Stimulated activated memory B cell treated with anti-CD40 and anti-IgM and Interleukin-4, amounts not matched to agents 10 μg/mL and 1 μg/mL and 100 μg/mL, for 72 hours (primary cell): ENCODE measurements at places on chromosomes 6 and 20.

- ATAC-seq, result no peak
Measured at GRCh38 chr6:10312445-10312844, 102.4 kb downstream of the TFAP2A start.

- ATAC-seq, result no peak
Measured at GRCh38 chr20:10671221-10671918, 2.4 kb downstream of the JAG1 start.

- ATAC-seq, result peak; percentile 61
Measured at GRCh38 chr20:46022411-46023147, 6.4 kb upstream of the SLC12A5 start.

DNA sequence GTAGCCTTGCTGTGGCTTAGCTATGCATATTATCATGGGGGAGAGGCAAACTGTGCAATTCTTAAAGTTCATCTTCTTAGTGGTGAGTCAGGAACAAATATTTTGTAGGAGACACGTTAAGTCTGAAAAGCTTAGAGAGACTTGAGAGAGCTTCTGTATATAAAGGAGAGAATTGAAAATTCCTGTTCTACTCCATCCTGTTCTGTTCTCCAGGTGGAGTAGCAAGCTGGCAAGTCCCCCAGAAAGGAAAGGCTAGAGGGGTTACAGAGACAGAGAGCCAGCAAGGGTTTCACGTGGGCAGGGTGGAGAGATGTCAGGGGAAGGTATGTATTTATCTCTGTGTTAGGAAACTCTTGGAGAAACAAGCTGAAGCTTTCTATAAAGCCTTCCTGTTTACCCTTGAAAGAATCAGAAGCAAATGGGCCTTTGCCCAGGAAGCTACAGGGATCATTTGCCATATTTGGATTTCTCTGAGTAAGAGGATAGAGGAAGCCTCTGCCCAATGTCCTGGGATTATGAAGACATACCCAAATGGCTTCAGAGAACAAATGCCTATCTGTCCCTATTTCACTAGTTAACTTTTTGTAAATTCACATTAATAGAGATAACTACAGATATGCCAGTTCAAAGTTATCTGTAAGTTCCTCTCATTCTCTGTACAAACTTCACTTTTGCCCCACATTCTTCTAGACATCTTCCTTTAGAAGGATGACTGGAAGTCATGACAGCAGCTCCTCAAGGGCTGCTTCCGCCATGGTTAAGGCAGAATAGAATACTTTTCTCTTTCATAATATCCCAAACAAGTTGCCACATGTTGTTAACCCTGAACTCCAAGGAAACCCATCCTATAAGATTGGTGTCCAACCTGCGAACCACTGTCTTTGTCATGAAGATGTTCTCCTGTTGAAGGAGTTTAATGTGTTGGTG is 126.7 kb upstream of the NEDD9 start:
- ATAC-seq, result no peak

DNA sequence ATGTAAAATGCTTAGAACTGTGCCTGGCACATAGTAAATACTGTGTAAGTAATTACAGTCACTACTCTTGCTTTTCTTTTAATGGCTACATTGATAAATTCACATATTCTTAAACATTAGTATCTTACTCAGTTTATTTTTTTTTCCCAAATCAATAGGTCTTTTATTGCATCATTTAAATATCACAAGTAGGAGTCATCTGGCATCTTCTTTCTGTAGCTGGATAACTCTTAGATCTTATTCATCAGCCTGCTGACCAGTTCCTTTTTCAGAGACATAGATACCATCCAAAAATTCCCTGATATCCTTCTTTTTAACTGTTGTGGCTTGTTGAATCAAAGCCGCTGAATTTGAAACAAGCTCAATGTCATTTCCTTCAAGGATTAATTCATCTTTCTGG is 20.0 kb upstream of the PHF3 start:
- ATAC-seq, result no peak

GRCh38 chr20:38225900-38226263 is 34.7 kb downstream of the KIAA1755 start:
- ATAC-seq, result no peak

GRCh38 chr6:41045664-41046063 is 3.4 kb downstream of the TSPO2 start:
- ATAC-seq, result no peak

DNA sequence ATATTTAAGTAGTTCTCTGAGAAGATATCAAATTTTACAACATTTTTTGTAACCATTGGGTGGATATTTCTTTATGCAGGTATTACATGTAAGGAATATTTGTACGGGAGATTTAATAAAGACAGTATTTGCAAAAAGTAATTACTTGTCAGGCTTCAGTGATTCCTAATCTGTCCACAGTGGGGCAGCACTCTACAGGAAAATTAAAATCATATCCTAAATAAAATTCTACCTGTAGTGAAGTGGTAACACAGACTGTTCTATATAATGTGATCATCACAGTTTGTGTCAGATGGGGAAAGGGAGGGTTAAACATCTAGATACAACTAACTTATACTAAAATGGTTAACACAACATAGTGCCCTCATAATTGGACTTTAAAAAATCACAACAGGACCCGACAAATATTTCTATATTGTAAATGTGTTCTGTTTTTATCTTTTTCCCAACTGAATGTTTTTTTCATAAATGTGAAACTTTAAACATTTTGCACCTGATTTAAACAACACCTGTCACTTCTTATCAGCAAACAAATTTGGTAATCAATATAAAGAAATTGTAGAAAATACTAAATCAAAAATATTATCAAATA is 145.6 kb upstream of the MANEA start:
- ATAC-seq, result no peak

GRCh38 chr6:35259194-35259947 is at the start of gene ZNF76:
Gene ZNF76, plus strand, starts transcription at chr6:35259735. Its CDS starts 21,417 bp downstream, at chr6:35281152.
- peak; percentile 94 for ATAC-seq

- ATAC-seq, result no peak
Measured at GRCh38 chr6:150069706-150070105, 785 bp upstream of the ULBP3 start.

- ATAC-seq, result peak; percentile 42
Measured at GRCh38 chr6:34027445-34027936, 118.4 kb downstream of the GRM4 start.

- ATAC-seq, result no peak
Measured at GRCh38 chr20:51286758-51287157, 255.8 kb downstream of the NFATC2 start.

DNA sequence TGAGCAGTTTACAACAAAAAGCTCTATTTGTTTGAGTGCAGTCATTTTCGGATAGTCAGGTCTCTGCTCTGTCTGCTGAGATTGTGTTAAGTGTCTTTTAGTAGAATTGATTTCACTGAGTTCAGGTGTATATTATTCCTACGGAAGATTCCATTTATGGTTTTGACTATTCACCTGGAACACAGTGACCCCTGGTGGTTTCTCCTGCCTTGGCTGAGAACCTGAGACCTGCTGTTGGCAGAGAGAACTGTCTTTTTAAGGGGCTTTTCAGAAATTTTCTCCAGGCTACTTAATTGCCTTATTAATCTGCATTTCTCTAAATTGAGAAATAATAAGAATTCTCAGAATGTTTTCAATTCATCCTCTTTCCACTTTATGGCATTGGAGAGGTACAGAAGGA is 508.0 kb downstream of the TBC1D32 start:
- ATAC-seq, result no peak

DNA sequence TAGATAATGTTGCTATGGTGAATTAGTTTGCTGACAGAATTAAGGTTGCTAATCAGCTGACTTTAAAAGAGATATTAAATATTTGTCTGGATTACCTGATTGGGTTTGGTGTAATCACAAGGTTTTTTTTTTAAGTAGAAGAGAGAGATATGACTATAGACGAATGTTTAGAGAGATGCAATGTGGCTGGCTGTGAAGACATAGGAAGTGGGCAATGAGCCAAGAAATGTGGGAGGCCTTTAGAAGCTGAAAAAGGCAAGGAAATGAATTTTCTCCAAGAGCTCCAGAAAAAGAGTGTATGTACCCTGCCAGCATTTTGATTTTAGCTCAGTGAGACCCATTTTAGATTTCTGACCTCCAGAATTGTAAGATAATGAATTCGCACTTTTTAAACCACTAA is 598.3 kb downstream of the PKHD1 start:
- ATAC-seq, result no peak

DNA sequence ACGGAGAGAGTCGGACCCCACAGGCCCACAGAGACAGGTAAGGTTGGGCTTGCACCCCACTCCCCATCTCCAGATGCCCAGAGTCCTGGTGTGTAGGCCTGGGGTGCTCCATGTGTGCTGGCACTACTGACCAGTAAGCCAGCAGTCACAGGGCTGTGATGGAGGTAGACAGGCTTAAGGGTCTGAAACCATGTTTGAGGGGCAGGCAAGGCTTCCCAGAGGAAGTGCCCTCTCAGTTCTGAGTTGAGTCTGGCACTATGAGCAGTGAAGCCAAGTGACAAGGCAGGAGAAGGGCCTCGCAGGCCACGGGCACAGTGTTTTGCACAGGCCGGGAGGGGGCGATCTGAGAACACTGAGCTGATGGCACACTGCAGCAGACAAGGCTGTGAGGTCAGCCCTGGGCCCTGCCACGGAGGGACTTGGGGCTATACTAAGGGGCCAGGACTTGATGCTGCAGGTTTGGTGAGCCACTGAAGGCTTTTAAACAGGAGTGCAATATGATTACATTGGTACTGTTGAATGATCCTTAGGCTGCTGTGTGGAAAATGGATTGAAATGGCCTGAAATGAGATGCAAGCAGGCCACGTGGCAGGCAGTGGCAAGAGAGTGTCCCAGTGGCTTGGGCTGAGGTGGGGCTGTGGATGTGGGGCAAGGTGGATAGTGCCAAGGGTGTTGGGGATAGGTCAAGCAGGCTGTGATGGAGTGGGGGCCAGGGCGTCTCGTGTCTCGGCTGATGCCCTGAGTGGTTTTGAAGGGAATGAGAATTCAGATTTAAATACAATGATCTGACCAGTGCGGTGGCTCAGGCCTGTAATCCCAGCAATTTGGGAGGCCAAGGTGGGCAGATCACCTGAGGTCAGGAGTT is 20.3 kb downstream of the TTBK1 start:
- peak; percentile 93 for ATAC-seq

DNA sequence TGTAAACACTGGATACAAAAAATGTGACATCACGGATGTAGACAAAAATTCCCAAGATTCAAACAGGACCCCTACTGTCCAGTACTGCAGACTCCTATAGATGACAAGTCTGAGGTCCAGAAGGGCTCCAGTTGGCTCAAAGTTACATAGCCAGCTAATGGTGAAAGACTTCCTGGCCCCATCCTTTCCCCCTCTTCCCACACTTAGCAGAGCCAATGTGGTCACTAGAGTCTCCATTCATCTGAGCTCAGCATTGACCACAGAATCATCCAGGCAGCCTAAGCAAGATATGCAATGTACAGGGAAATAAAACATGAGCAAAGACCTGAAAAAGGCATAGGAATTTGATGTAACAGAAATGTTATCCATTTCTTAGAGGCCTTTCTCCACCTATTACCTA is 180.5 kb downstream of the ADAT2 start:
- ATAC-seq, result no peak

- no peak for ATAC-seq
Measured at GRCh38 chr20:46367234-46367633, 39.2 kb downstream of the ELMO2 start.

- ATAC-seq, result no peak
Measured at GRCh38 chr6:147621263-147621662, 112.8 kb downstream of the SAMD5 start.

GRCh38 chr6:105459049-105459448 is 56.2 kb upstream of the PREP start:
- ATAC-seq, result peak; percentile 85

- no peak for ATAC-seq
Measured at GRCh38 chr6:5411414-5411813, 150.1 kb downstream of the FARS2 start.

DNA sequence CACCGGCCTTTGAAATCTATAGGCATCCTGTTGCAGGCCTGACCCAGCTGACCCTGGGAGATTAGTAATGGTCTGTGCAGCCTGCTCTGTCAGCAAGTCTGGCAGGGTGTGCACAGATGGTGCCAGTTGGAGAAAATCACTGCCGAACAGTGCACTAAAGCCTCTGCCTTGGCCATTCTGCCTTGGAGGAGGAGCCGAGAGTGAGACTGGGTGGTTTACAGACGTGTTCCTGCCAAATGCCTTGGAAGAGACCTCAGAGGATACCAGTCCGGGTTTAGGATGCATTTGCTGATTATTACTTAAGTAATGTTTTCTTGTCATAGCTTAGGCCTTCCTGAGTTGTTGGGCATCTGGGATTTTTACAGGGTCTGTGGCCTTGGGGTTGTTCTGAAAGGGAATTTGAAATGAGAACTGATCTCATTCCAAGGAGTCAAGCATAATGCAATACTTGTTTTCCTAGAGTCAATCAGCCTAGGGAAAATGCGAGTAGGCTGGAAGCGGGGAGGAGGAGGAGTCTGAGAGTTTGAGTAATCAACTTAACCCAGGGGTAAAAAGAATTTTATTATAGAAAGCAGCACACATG is 292.1 kb downstream of the SOX4 start:
- ATAC-seq, result no peak

GRCh38 chr6:40426346-40427066 is 160.7 kb downstream of the LRFN2 start:
- ATAC-seq, result no peak

DNA sequence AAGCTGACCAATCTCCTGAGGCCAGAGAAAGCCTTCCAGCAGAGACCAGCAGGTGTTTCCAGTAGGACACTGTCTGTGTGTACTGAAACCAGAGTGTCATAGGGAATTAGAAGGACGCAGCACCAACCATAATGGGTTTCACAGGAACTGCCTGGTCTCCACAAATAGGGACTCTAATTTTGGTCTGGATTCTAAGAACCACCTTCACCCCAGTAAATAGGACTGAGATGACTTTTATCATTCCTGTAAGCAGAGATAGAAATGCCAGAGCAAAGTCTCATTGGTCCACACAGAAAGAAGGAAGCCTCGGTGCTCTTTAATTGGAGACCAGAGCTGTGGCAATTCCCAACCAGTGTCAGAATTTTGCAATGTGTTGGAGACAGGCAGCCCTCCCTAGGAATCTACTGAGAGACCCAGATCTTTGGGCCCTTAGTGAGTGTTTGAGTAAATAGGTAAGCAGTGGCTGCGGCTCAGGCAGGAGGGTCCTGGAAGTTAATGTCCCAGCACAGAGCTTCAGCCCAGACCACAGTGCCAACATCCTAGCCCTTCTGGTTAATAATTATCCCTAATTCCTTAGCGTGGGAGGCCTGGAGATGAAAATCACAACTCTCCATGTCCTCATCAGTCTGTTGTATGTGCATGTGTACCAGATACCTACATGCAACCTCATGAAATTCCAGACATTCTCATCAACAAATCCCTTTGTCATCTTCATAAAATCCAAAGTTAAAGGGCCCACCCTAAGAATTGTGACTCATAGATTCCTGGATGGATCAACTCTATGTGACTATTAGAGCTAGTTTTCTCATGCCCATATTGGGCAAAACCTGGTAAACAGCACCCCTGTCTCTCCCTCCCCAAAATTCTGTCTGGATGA is 81.2 kb downstream of the UNC5CL start:
- ATAC-seq, result no peak
